Breast epithelium (tissue), 4 donors: ENCODE measurements at places on chromosomes 4 and X. TPM values are rescaled to one million over a fixed set of nuclear protein-coding genes. Genes with fewer than 3 reads are reported as not detected.

The TCEAL5 gene
- total RNA-seq, result not detected

The CHRDL1 gene
- 72.1 TPM for total RNA-seq

The ATP5ME gene
- total RNA-seq, result 128 TPM

The KLB gene
- total RNA-seq, result 23.2 TPM

The CCSER1 gene
- 73.3 TPM for total RNA-seq

The L1CAM gene
- 0.66 TPM for total RNA-seq

The PPP1R2C gene
- total RNA-seq, result not detected

The TCEAL9 gene
- total RNA-seq, result 94.5 TPM

The FOXR2 gene
- total RNA-seq, result not detected

- no peak for DNase-seq
Observed at GRCh38 chr4:139786494-139787354, 121.1 kb downstream of the MGST2 start.

- no peak for DNase-seq
Observed at GRCh38 chr4:152613841-152614721, 65.7 kb downstream of the TMEM154 start.

GRCh38 chrX:54641530-54641929 is 111.5 kb downstream of the GNL3L start:
- DNase-seq, result no peak

DNA sequence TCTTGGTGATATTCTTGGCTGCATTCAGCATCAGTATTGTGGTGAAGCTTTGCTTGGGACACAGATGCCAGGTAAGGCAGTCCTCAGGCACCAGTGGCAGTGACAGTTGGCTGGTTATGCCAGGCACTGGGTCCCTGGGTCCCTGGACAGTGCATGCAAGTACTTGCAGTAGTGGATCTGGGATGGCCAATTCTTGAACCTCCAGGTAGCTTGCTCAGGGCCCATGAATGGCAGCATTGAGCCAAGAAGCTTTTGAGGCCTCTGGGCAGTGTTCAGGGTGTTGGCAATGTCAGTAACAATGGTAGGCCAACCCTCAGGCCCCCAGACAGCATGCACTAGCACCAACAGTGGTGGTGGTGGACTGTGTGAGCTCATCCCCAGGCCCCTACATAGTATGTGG is 106.8 kb upstream of the ANXA10 start:
- no peak for DNase-seq

- DNase-seq, result no peak
Observed at GRCh38 chrX:20718592-20719380, 452.1 kb upstream of the RPS6KA3 start.

GRCh38 chr4:123564758-123565346 is 168.3 kb downstream of the SPRY1 start:
- DNase-seq, result no peak

DNA sequence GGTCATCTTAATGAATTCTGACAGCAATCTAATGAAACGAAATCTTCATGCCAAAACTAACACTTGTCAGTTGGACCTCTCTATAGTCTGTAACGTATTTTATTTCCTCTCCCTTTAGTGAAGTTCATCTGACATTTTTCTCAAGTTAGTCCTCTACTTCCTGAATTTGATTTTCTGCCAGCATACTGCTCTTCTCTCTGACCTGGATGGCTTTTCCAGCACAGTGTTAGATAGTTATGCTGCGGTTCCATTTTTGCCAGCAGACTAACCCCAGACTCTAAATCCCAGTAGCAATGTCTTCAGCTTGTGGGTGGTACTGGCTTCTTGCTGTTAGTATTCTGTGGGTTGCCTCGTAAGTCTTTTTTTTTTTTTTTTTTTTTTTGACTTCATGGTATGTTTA is 146.7 kb upstream of the VEGFC start:
- no peak for DNase-seq

DNA sequence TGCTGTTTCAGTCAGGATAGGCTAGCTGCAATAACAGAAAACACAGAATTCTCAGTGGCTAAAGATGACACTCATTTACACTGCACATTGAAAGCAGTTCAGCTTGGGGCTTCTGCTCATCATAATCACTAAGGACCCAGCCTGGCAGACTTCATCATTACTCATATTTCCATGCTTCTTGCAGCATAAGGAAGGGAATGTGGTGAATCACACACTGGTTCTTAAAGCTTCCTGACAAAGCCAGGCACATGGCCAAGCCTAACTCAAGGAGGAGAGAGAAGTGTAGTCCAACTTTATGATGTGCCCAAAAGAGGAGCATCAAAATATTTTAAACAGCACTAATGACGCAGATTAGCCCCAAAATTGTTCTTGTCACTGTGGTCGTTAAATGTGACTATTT is 186.5 kb downstream of the BANK1 start:
- no peak for DNase-seq

GRCh38 chr4:51878431-51878830 is 35.5 kb downstream of the DCUN1D4 start:
- no peak for DNase-seq

GRCh38 chr4:146514651-146515357 is 6.9 kb downstream of the SLC10A7 start:
- no peak for DNase-seq

GRCh38 chr4:155072417-155072816 is 136.0 kb upstream of the NPY2R start:
- no peak for DNase-seq
